ENCODE measurements at places on chromosomes 13 and 19.

- DNase-seq = no peak
Observed at GRCh38 chr13:59016250-59016649, 1147.5 kb downstream of the DIAPH3 start.

DNA sequence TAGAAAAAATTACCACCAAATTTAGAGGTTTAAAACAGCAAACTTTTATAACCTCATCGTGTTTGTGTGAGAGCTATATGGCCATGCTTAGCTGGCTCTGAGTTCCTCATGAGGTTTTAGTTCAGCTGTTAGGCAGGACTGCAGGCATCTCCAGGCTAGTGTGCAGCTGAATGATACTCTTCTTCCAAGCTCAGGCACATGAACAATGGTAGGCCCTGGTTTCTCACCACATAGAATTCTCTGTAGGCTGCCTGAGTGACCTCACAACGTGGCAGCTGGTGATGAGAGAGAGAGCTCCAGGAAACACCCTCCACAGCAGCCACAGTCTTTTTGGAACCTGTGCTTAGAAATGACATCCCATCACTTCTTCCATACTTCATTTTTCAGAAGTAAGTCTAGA is 540.6 kb upstream of the MIR17HG start:
- no peak for DNase-seq

DNA sequence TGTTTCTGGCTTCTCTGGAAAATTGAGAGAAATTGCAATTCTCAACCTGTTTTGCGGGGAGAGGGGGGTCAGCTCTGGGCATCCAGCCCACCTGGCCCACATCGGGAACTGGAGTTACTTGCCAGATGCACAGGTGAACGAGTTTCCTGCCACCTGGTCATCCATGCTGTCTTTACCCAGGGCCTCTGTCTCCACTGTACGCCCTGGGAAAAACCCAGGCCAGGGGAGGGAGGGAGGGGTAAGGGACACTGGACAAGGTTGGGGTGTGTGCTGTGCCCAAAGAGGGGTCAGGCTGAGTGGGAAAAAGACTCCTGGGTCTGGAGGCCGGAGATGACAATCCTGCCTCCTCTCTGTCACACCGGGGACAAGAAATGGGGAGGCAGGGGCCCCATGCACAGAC is 307.6 kb downstream of the ZNF536 start:
- no peak for DNase-seq

DNA sequence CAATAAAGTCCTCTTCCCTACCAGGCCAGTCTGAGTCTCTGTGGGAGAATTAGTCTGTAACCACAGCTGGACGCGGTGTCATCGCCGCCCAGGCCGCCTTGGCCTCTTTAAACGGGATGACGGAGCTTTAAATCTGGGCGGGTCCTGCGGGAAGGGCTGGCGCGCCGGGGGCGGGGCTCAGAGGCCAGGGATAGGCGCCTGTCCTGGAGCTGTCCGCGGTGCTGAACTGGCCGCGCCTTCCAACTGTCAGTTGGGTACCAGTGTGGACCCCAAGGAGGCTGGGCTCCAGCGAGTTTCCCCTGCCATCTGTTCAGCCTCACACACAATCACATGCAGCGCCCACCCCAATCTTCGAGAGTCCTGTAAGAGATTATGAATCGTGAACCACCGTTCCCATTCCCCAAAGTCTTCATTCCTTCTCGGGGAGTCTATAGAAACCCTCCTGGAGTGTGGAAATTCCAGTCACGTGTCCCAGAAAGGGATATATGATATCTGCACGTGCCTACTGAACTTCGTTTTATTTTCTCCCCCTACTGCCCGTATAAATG is 11.5 kb downstream of the APLP1 start:
- DNase-seq = no peak

- no peak for DNase-seq
Observed at GRCh38 chr19:2060884-2061494, 9.9 kb upstream of the MKNK2 start.

GRCh38 chr13:74136084-74136658 is 2.0 kb upstream of the KLF12 start:
- peak; percentile 16 for DNase-seq

GRCh38 chr19:1854542-1855039 is 6.3 kb upstream of the REXO1 start:
- DNase-seq = no peak

DNA sequence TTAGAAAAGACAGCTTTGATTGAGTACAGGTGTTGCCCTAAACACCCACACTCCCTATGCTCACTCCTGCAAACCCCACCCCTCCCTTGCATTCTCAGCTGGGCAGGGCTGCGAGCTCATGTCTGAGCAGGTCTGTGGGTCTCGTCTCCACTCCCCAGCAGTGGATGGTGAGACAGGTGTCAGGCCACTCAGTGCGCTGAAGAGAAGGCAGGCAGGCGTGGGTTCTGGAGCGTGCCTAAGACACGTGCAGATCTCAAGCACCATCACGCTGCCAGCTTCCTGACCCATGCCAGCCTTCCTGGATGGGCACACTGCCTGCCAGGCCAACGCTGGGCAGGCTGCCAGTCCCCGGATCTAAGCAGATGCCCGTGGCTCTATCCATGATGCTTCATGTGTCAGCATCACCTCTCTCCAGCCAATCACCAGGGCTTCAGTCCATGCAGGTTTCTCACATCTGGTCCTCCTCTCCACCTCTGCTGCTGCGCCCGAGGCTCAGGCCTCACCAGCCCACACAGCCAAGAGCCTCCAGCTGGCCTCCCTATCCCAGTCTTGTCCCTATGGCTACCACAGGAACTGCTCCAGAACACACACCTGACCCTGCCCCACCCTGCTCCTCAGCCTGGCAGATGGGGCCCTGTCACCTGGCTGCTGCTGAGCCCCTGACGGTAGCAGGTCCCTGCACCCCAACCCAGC is 42.6 kb downstream of the EPS15L1 start:
- DNase-seq = no peak

DNA sequence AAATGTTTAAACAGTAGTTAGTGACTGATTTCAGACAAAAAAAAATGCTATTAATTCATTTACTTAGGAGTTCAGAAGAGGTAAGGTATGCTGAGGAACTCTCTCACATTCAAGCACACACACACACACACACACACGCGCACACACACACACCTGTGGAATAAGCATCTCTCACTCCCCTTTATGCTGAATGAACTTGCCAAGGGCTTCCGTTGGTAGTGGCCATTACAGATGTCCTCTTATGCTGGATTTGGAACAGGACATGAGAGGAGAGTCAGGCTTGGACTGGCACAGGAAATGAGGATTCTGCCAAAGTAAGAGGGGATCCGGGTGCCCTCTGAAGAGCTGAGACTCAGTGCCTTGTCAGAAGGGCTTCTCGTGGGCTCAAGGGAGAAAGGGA is 463.4 kb upstream of the MIR17HG start:
- no peak for DNase-seq

DNA sequence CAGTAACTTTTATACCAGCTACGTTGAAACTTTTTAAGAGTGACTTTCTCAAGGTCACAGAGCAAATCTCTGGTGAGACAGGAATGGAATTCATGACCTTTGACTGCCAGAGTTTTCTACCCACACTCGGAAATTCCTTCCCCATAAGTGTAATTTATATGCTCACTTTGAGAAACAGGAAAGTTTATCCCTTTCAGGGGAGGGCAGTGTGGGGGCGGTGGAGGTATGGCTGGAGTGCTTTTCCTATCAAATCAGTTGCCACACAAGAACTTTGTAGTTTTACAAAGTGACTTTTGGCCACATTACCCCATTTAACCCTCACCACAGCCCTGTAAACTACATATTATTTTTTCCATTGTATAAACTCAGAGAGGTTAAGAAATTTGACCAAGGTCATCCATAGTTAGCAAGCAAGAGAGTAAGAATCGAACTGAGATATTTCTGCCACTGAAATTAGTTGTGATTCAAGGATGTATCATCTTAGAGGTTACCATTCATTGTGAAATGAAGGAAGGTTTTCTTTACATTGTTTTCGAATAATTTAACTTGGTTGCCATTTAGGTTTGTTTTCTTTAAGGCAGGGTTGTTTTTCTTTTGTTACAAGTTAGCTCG is 5.9 kb downstream of the KLF12 start:
- no peak for DNase-seq

- DNase-seq = no peak
Observed at GRCh38 chr13:74388626-74389025, 254.4 kb upstream of the KLF12 start.

- no peak for DNase-seq
Observed at GRCh38 chr13:85236413-85236812, 562.8 kb downstream of the SLITRK6 start.

GRCh38 chr13:23561261-23561660 is 9.0 kb upstream of the TNFRSF19 start:
- no peak for DNase-seq

DNA sequence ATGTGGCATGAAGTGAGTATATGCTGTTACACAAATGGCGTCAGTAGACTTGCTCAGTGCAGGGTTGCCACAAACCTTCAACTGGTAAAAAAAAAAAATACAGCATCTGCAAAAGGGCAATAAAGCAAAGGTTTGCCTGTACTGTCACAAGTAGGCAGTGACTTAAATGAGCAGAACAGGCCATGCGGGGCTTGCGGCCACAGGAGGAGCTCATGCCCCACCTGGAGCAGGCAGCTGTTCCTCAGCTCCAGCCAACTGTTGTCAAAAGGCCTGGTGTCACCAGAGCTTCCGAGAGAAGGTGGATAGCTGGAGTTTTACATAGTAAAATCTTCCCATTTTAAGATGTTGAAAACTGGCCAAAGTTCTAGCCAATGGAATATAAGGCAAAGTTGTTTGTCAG is 7.7 kb downstream of the ATP7B start:
- no peak for DNase-seq

GRCh38 chr13:59461411-59461810 is 702.3 kb downstream of the DIAPH3 start:
- no peak for DNase-seq

- no peak for DNase-seq
Observed at GRCh38 chr19:3124630-3125029, 11.2 kb upstream of the GNA15 start.

GRCh38 chr19:33401683-33402420 is 28.3 kb downstream of the CEBPG start:
- no peak for DNase-seq

DNA sequence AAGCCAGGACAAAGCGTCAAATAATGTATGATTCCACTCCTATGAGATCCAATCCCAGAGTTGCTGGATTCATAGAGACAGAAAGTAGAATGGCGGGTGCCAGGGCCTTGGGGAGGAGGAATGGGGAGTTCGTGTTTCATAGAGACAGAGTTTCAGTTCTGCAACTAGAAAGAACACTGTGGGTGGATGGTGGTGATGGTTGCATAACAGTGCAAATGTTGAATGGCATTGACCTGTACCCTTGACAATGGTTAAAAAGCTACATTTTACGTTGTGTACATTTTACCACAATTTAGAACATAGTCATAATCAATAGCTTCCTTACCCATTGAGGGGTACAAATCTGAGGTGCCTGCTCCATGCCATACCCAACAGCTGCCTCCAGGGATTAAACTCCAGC is 33.4 kb downstream of the MBD3L2B start:
- no peak for DNase-seq

DNA sequence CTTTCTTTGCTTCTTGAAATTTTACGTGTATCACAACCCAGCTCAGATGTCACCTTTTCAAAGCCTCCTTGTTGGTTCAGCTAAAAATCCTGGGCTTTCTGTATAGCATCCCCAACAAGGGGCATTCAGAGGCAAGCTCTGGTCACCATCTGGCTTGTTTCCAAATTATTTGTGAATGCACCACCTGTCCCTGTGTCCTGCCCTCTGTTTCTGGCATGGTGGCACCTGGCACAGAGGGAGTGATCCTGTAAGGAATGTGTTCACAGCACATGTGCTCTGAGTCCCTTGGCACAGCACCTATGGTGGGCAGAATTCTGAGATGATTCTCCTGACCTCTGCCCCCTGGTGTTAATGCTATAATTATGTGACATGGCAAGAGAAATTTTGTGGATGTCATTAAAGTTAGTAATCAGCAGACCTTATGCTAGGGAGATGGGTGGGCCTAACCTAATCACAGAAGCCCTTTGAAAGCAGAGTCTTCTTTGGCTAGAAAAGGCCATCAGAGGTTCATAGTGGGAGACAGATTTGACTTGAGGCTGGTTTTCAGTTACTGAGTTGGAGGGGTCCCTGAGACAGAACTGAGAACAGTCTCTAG is 76.3 kb downstream of the ZNF429 start:
- DNase-seq = no peak

DNA sequence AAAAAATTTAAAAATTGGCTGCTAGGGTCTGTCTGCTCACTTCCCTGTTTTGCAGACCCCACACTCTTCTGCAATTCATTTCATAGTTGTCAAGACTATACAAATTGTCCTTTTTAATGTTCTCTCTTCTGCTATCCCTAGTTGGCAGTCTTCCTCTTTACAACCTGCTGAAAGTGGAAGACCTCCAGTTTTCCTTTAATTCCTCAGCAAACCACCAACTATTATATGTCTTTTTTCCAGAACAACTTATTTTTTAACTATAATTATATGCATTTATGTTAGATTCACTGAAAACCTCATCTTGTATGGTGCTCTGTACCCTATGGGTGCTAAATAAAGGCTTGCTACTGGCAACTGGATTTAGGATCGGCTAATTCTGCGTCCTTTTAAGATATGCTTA is 1.1 kb upstream of the PHF11 start:
- DNase-seq = no peak

DNA sequence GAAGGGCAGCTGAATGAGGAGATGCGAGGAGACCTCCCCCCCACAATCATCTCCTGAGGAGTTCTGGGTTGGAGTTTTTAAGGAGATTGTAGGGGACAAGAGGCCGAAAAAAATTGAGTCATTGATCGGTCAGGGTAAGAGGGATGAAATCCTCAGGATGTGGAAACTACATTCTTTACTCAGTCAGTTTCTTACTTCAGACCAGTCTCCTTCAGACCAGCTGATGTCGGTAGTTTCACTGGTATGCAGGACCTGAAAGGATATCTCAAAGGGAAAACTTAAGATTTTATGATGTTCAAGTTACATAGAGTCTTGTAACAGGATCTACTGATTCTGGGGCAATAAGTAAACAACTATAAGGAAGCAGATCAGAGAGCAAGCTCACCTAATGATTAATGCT is 51.7 kb upstream of the RFXAP start:
- DNase-seq = no peak

- no peak for DNase-seq
Observed at GRCh38 chr19:10037367-10037766, 24.1 kb downstream of the RDH8 start.

GRCh38 chr19:10195199-10195519 is 406 bp upstream of the DNMT1 start:
- no peak for DNase-seq

DNA sequence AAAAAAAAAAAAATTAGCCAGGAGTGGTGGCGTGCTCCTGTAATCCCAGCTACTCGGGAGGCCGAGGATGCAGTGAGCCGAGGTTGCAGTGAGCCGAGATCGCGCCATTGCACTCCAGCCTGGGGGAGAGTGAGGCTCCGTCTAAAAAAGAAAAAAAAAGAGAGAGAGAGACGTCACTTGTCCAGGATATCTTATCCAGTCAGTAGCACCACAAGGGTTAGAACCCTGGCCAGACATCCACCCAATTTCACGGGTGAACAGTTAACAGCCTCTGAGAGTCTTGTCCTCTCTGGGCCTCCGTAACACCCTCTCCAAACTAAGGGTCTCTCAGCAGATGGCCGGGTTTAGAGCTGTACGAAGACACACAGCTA is 917 bp upstream of the CLPTM1 start:
- no peak for DNase-seq

- DNase-seq = no peak
Observed at GRCh38 chr13:29954082-29955028, 103.9 kb upstream of the UBL3 start.

GRCh38 chr13:43569658-43570057 is 217.1 kb downstream of the ENOX1 start:
- no peak for DNase-seq

All from stimulated activated CD8-positive, alpha-beta memory T cell treated with anti-CD3 and anti-CD28 coated beads, Interleukin-12 subunit alpha, Interleukin-12 subunit beta, amount 100 ng/mL, for 4 hours (primary cell).